Left ventricle myocardium inferior (tissue), 1 donor: ENCODE measurements at places on chromosomes 5 and 9.
A peak's percentile ranks its signal among the peaks of the same experiment; 100 is the strongest.

DNA sequence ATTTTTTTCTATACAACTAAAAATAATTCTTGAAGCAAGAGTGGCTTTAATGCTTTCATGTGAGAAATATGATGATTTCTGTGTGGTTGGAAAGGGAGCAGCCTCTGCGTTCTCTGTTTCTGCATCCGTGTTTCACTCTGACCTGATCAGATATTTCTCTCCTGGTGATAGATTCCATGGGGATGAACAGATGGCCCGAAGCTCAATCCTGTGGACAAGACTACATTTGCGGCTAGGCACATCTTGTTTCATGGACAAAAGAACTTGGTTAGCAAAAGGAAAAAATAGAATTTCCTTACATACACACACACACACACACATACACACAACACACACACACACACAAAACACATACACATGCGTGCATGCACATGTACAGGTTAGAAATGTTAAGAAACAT, 218.2 kb upstream of the ADAMTS16 start:
- DNase-seq: no peak
- no peaks in the 10 kb centered on the region for H3K36me3 ChIP-seq
- H3K4me1 ChIP-seq: no peaks in the 10 kb centered on the region

- no peaks in the 10 kb centered on the region for H3K27me3 ChIP-seq
- peaks cover 11% of the 10 kb centered on the region for H3K36me3 ChIP-seq
- peaks cover 99% of the 10 kb centered on the region for H3K4me1 ChIP-seq
- peak; percentile 56 for DNase-seq
- peak overlapping the region; percentile 73 for H3K27ac ChIP-seq
Observed at GRCh38 chr5:150516011-150516410, 8.1 kb downstream of the NDST1 start.

GRCh38 chr5:66013397-66013796, 87.0 kb downstream of the ERBIN start:
- H3K4me3 ChIP-seq: no peak overlapping the region
- H3K27ac ChIP-seq: no peak overlapping the region
- H3K36me3 ChIP-seq: peaks cover 14% of the 10 kb centered on the region
- DNase-seq: no peak
- peaks cover 11% of the 10 kb centered on the region for H3K4me1 ChIP-seq
- H3K27me3 ChIP-seq: no peaks in the 10 kb centered on the region

DNA sequence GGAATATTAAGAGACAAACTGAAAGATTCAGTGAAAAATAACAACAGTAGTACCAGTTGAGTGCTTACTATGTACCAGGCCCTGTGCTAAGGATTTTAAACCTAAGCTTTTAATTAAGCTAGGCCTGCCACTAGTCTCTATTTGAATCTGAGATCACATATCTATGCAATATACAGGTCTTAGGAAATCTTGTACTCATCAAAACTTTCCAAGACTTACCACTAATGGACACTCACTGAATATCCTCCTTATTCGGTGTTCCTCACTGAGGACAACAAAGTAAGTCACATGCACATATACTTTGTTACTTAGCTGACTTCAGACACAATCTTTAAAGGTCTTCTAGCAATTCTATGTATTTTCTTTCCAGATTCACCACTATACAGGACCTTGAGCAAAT, 32.6 kb downstream of the DIAPH1 start:
- no peak for DNase-seq
- H3K4me1 ChIP-seq: no peaks in the 10 kb centered on the region
- H3K27ac ChIP-seq: no peak overlapping the region
- H3K4me3 ChIP-seq: no peak overlapping the region
- no peaks in the 10 kb centered on the region for H3K27me3 ChIP-seq
- peaks cover 62% of the 10 kb centered on the region for H3K36me3 ChIP-seq

DNA sequence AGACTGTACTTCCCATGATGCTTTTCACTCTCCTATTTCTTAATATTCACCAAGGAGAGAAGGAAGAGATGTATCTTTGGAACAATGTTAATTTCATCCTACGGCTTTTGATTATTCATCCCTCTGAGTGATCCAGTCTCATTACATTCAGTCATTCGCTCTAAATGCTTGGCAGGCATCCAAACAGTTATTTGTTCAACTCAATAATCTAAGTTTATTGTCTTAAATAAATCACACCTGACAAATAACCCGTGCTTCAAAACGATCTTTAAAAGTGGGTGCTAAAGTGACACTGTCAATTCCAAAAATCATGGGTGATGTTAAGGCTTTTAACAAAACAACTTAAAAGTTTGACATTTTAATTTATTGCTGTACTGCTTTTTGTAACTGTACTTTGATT, 233.1 kb downstream of the RASEF start:
- no peak for DNase-seq
- no peak overlapping the region for H3K4me3 ChIP-seq
- H3K36me3 ChIP-seq: no peaks in the 10 kb centered on the region
- no peaks in the 10 kb centered on the region for H3K4me1 ChIP-seq
- peaks cover 9% of the 10 kb centered on the region for H3K27me3 ChIP-seq

DNA sequence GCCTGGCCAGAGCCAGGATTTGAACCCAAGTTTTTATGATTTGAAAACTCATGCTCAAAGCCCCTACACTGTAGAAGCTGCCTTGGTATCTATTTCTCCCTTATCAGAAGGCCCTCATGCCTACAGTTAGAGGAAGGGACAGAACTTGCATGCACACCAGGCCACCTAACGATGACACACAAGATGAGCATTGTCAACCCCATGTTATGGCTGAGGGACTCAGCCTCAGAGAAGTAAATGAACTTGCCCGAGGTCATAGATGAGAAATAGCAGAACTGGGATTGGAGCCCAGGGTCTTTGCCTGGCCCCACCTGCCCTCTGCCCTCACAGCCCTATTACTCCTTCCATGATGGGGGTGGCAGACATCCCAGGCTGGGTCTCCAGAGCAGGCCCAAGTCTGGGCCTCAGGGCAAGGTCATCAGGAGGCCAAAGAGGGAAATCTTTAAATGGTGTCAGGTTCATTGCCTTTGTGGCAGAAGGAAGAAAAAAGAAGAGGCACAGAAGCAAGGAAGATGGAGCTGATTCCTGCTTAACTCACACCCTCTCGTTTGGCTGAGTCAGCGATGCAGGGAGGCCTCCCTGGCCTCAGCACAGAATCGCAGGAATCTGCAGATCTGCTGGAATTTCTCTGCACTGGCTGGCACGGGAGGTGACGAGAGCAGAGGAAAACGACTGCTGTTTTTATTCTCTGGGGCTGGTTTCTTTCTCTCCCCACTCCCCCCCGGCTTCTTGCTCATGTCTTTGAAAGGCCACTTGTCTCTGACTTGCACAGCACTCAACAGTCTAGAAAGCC, 20.6 kb upstream of the CRB2 start:
- H3K27me3 ChIP-seq: no peaks in the 10 kb centered on the region
- H3K36me3 ChIP-seq: no peaks in the 10 kb centered on the region
- peaks cover 34% of the 10 kb centered on the region for H3K4me1 ChIP-seq

DNA sequence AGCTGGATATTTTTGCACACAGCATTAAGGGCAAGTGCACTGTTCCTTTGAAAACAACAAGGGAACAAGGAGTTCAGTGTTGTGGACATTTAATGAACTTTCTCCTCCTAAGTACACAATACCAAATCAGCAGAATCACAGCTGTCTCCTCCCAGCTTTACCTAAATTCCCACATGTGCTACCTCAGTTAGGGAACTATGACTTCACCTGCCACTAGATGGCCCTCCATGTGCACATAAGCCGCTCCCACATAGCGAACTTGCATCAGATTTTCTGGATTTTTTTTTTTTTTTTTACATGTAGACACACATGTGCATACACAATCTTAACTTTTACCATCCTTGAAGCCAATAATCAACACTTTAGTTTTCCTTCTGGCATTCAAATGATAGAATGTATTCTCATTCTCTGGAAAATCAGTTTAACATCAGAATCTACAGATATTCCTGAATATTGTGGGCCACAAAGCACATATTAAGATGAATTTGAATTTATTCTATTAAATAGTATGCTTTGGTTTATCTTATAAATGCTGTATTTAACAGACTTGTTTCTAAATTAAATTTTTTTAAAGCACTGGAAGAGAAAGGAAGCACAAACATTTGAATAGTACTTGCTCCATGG, 123.6 kb downstream of the PALM2AKAP2 start:
- H3K27ac ChIP-seq: peak overlapping the region; percentile 59
- no peak overlapping the region for H3K4me3 ChIP-seq
- peak; percentile 29 for DNase-seq
- no peaks in the 10 kb centered on the region for H3K36me3 ChIP-seq
- peaks cover 76% of the 10 kb centered on the region for H3K4me1 ChIP-seq

DNA sequence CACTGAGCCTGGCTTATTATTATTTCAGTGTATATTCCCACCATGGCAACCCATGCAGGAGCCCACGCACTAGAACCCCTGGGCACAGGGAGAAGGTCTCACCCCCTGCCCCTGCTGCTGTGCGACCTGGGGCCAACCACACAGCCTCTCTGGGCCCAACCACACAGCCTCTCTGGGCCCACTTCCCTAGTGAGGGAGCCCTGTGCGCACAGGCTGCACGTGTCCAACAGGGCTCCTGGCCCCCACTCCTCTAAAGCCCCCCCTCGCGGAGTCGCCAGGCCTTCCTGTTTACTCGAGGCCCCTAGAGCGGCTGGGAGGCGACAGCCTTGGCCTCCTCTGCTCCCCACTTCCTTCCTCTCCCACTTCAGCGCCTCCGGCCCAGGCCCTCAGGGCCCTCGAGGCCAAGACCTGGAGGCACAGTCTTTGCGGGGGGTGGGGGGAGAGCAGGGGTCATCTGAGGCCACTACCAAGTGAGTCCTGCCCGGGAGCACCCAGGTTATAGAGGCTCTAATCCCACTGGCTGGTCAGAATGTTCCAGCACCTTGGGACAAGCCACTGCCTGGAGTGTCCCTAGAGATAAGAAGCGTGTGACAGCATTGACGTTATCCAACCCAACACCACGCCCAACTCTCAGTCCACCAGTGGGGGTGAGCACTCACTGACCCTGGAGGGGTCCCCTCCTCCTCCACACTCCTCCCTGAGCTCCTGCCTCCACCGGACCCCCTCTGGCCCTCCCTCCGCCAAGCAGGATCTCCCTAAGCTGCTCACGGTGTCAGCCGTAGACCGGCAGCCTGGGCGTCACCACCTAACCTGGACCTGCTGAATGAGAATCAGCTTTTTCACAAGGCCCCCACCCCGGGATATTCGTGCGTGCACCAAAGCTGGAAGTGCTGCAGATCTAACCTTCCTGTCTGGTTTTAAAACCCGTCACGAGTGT, 7.9 kb upstream of the ENG start:
- DNase-seq: peak; percentile 86
- peak overlapping the region; percentile 2 for H3K4me3 ChIP-seq
- H3K4me1 ChIP-seq: peaks cover 97% of the 10 kb centered on the region
- no peaks in the 10 kb centered on the region for H3K27me3 ChIP-seq
- peaks cover under 1% of the 10 kb centered on the region for H3K36me3 ChIP-seq

- DNase-seq: peak; percentile 5
- H3K4me1 ChIP-seq: peaks cover 11% of the 10 kb centered on the region
- no peaks in the 10 kb centered on the region for H3K27me3 ChIP-seq
- peaks cover 25% of the 10 kb centered on the region for H3K36me3 ChIP-seq
- no peak overlapping the region for H3K27ac ChIP-seq
Observed at GRCh38 chr9:128115187-128116103, 12.1 kb downstream of the PTGES2 start.

DNA sequence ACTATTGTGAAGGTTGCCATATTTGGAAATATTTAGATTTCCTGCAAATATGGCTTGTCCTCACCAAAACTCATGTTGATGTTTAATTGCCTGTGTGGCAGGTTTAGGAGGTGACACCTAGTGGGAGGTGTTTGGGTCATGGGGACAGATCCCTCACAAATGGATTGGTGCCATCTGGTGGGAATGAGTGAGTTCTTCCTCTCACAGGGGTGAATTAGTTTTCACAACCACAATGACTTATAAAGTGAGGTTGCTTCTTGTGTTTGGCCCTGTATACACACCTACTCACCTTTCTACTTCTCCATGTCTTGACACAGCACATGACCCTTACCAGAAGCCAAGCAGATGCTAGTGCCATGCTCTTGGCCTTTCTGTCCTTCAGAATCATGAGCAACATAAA, 41.1 kb downstream of the ISOC1 start:
- no peaks in the 10 kb centered on the region for H3K36me3 ChIP-seq
- no peaks in the 10 kb centered on the region for H3K27me3 ChIP-seq
- no peak overlapping the region for H3K4me3 ChIP-seq
- no peak for DNase-seq
- H3K27ac ChIP-seq: no peak overlapping the region

DNA sequence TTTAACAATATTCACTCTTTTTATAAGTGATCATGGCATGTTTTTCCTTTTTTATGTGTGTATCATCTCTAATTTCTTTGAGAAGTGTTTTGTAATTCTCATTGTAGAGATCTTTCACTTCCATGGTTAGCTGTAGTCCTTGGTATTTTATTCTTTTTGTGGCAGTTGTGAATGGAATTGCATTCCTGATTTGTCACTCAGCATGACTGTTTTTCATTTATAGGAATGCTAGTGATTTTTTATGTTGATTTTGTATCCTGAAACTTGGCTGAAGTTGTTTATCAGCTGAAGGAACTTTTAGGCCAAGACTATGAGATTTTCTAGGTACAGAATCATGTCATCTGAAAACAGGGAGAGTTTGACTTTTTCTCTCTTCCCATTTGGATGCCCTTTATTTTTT, 13.1 kb upstream of the SPINK13 start:
- no peaks in the 10 kb centered on the region for H3K4me1 ChIP-seq
- H3K27me3 ChIP-seq: no peaks in the 10 kb centered on the region
- no peak overlapping the region for H3K4me3 ChIP-seq

- no peaks in the 10 kb centered on the region for H3K36me3 ChIP-seq
- H3K27me3 ChIP-seq: peaks cover 77% of the 10 kb centered on the region
- H3K4me1 ChIP-seq: peaks cover 6% of the 10 kb centered on the region
- no peak overlapping the region for H3K4me3 ChIP-seq
- H3K27ac ChIP-seq: no peak overlapping the region
- no peak for DNase-seq
Observed at GRCh38 chr9:123364241-123364824, 8.3 kb downstream of the CRB2 start.

DNA sequence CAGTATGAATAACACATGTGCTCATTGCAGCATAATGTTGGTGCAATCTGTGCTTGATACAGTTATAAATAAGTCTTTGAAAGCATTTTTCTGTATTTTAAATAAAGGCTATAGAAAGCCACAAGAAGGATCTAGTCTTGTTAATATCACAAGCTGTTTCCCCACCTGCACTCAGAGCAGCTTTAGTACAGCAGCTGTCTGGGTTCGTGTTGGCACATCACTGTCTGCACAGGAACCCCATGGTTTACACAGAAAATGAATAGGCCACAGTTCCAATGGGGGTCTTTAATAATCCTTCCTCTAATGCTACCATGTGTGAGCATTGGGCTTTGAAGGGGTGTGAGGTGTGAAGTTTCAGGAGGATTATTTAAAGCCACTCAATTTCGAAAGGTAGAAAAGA, 2269.7 kb downstream of the MAT2B start:
- H3K4me1 ChIP-seq: no peaks in the 10 kb centered on the region
- no peaks in the 10 kb centered on the region for H3K36me3 ChIP-seq
- H3K27me3 ChIP-seq: no peaks in the 10 kb centered on the region
- H3K27ac ChIP-seq: no peak overlapping the region
- DNase-seq: no peak
